ENCODE measurements at places on chromosomes 11 and 22.

DNA sequence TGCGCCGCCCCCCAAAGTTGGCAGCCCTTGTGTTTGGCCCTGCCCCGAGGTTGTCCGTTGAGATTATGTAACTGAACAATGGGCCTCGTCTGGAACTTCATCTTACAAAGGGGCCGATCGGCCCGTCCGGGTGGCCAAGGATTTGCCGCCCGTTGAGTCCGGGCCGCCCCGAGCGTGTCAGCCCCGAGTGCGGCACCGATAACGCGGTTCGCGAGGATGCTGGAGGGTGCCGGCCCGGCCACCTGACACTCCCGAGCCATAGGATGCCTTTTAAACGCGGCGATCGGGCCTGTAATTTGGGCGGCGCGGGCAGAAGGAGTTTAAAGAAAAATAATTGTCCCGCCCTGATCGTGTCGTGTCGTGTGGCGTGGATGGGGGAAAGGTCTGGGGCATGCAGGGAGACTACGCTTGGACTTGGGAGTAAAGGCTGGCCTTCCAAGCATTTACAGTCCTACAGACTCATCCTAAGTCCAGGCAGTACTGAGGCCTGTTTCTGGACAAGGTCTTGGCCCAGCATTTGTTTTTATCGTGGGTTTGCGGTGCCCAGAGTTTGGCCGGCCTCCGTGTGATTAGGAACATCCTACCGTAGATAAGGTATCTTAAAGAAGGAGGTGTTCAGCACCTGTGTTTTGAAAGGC lies 1.3 kb downstream of the WEE1 start:
- DNase-seq, result no peak

- DNase-seq, result no peak
Measured at GRCh38 chr22:44702479-44703198, 635 bp downstream of the PRR5 start.

- DNase-seq, result no peak
Measured at GRCh38 chr22:22748756-22749155, 104.3 kb downstream of the GGTLC2 start.

DNA sequence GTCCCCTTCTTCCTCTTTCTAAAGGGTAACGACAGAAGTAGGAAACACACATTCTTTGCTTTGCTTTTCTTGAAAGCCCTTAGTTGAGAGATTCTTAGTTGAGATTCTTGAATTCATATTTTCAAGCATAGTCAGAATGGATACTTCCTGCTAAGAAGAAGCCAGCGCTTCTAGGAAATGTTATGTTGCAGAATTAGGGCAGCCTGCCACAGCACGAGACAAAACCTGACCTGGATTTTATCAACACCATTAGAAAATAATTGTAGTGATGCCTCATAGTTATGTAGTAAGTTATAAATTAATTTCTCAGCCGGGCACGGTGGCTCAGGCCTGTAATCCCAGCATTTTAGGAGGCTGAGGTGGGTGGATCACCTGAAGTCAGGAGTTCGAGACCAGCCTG lies 37.9 kb upstream of the NUP160 start:
- DNase-seq, result no peak

DNA sequence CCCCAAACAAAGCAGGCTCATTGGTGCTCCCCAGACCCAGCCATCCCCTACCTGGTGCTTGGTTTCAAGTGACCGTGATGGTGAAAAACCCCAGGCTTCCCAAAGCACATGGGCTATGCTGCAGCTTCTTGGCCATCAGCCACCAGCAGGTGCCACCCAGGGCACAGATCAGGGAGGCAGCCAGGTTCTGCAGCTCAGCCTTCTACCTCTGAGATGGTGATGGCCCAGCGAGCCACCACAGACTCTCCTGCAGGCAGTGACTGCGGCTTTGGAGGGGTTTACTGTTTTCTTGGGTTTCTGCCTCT lies 70.0 kb upstream of the ALX4 start:
- no peak for DNase-seq

Data from activated T-cell treated with anti-CD3 and anti-CD28 coated beads for 1 hour (primary cell).